CD4-positive, alpha-beta T cell treated with Interleukin-15 for 4 hours (primary cell): ENCODE measurements at places on chromosomes 12 and 14.

GRCh38 chr14:101464310-101464983 is 96.8 kb upstream of the DIO3 start:
- no peak for DNase-seq

GRCh38 chr12:10136637-10137205 is 6.7 kb upstream of the CLEC7A start:
- no peak for DNase-seq

GRCh38 chr14:27228053-27228452 is 630.2 kb upstream of the NOVA1 start:
- no peak for DNase-seq

DNA sequence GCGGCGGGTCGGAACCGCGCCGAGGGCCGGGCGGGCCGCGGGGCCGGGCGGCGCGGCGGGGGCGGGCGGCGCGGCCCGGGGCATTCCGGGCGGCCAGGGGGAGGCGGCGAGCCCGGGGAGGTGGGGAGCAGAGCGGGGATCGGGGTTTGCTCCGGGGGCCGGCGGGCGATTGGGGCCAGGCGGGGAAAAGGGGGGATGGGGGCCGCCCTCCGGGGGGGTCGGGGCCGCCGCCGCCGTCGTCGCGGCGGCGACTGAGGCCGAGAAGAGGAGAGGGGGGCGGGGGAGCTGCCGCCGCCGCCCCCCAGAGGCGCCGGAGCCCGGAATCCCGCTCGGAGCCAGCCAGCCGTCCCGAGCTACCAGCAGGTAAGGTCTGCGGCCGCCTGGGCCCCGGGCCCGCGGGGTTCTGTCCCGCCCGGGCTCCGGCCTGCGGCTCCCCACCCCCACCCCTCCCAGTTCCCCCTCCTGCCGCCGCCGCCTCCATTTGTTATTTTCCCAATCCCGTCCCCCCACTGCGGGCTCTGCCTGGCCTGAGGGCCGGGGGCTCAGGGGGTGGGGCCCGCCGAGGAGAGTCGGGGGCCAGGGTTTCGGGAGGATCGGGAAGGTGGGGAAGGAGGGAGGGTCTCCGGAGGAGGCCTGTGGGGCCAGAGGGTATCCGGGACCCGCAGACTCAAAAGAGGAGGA is 403 bp downstream of the ATN1 start:
- no peak for DNase-seq

GRCh38 chr14:100761481-100761880 is 34.8 kb downstream of the DLK1 start:
- DNase-seq, result no peak

- DNase-seq, result no peak
These were observed 99.5 kb downstream of the DICER1 start for GRCh38 chr14:95057851-95058250.

GRCh38 chr14:104142946-104143470 is 4.6 kb downstream of the KIF26A start:
- no peak for DNase-seq

GRCh38 chr14:31439561-31439960 is 17.7 kb downstream of the DTD2 start:
- DNase-seq, result no peak

DNA sequence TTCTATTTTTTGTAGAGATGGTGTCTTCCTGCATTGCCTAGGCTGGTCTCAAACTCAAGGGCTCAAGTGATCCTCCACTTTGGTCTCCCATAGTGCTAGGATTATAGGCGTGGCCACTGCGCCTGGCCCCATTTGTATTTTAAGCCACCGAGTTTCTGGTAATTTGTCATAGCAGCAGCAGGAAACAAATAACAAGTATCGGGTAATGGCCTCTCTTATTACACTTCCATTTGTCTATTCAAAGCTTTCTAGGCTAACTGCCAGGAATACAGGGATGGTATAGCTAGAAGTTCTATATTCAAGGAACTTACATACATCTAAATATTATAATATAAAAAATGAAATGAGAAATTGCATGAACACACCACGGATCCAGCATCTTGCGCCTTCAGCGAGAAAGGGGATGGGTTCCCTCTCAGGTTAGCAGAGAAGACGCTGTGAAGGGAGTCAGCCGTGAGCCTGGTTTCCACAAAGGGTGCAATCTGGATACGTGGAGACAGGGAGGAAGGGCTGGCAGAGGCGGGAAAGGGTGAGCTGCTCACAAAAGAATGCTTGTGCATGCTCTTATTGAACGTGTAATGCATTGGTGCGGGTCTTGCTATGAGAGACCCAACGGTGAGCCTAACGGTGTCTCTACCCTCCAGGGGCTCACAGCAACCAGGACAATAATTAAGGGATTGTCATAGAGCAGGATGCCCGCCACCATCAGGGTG is 9.5 kb downstream of the BDKRB1 start:
- no peak for DNase-seq

DNA sequence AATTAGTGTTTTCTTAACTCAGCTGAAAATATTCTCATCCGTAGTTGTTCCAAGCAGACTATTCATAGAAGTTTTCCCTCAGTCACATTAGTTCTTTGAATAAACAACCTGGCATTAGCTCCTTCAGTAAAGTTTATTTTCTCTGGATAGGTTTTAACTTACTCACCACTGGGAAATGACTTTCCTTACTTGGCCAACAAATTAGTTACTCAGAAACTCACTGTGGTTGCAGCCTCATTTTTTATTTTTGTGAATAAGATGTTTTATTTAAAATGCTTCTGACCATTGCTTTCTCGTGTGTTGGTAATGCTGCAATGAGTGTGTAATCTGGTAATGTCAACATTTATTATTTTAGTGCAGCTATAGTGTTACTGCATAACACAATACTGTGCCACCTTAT is 74.9 kb downstream of the NOVA1 start:
- no peak for DNase-seq

GRCh38 chr12:1206118-1206734 is 215.2 kb downstream of the ERC1 start:
- DNase-seq, result no peak
